ENCODE measurements at places on chromosomes 7 and 10.

DNA sequence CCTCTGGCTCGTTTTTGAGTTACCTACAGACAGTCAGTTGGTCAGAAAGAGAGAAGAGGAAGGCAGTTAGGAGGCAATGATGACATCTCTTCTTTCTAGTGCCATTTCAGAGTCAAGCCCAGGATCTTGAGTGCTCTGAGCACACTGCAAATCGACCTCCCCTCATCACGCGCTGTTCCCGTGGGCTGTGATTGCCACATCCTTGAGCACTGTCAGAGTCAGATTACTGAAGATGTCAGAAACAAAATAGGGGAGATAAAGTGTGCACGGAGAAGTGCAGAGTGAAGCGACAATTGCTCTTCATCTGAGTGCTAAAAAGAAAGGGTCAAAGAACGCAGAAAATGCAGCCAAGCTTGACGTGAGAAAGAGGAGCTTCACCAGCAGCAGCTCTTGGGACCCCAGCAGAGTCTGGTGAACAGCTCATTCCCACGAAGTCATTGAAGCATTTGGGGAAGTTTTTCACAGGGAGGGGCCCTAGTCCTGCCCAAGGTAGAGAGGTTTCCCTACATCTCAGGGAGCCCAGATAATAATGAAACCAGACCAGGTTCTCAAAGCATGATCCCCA, 661.7 kb upstream of the AUTS2 start:
- DNase-seq: no peak

DNA sequence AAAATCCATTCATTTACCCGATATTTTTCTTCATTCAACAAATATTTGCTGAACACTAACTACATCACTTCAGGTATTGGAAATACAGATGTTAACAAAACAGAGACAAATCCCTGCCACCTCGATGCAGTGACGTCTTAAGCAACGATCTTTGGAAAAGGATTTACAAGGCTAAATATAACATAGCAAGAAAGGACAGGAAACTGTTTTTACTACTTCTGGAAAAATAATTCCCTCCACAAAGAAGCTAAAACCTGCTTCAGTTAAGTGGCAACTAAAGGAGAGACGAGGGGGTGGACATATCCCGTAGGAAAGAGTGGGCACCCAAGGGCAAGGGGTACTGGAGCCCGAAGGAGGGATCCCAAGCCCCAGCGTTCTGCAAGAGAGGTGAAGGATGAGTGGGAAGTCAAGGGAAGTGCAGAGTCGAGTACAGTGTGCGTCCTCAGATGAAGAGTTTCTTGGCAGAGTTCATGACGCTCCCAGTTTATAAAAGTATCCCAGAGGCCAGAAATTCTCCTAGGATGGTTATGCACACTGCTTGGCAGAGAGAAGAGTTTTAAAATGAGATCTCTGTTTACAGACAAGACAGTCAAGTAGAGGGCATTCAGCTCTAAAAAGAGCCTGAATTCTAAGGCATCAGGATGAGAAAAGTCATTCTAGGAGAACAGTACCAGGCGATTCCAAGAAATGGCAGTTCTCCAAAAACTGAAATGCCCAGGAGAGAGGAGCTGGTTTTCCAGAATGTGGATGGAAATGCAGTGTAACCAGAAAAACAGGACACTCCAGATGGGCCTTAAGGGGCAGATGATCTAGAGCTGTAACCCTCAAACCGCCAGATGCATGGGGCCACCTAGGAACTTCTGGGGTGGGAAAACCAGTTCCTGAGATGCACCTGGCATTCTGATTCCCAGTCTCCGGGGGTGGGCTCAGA, 97.3 kb downstream of the GRB10 start:
- no peak for DNase-seq

- DNase-seq: no peak
These were observed 28.6 kb downstream of the MTURN start for GRCh38 chr7:30163231-30163894.

DNA sequence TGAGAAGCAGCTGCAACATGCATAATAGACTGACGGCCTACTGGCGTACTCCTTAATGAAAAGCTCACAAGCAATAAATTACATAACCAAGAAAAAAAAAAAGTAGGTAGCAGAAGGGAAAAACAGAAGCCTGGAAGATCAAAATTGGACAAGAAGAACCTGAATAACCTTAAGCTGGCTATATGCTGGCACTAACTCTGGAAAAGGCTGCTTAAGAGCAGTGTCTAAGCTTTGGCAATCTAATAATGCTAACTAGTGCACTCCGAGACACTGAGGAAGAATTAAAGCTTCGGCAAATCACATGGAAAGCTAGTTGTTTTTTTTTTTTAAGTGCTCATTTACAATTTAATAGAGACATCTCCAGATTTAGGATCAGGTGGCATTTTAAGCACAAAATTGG, 441.9 kb downstream of the PARD3 start:
- DNase-seq: no peak

DNA sequence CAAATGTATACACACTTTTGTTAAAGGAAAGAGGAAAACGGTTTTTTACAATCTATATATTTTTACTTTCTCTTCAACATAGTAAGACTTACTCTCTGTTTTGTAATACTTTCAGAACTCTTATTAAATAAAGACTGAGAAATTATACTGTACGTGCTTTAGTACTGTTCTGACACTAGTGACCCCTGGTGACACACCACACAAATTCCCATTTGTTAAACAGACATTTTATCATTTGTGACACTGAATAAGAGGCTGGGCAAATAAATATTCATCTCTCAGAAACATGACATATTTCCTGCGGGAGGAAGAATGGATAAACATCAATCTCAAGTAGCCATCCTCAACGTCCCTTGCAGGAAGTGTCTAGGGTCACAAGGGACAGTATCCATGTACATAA, 68.9 kb upstream of the ZNF33B start:
- DNase-seq: no peak

- no peak for DNase-seq
These were observed 5.5 kb downstream of the AFAP1L2 start for GRCh38 chr10:114398587-114399331.

DNA sequence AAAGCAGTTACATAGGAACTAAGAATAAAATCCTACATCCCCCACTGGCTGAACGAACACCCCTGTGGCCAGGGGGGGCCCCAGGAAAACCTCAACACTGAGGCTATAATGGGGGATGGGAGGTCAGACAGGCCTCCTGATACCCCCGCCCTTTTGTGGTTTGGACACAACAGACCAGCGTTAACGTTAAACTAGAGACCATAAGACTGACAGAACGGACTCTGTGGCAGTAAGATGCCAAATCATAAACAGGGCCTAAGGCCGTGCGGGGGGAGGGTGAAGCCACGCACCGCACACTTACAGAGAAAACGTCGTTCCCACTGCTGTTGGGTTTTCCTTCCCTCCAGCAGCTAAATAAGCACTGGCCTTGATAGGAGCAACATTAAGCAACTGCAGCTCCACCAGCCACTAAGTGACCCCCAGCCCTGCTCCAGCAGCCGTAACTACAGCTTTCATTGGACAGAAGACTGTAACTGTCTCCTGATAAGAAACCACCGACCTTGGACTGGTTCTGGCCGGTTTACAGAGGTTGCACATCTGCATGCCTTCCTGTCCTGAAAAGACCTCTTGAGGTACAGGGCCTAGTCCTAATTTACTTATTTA, 3.4 kb upstream of the PPP2R2D start:
- no peak for DNase-seq

- no peak for DNase-seq
These were observed 71.1 kb upstream of the FZD1 start for GRCh38 chr7:91193141-91193540.

GRCh38 chr10:27745732-27746396, at the start of gene MKX:
TSS of gene MKX (minus strand) at chr10:27745819. CDS start at chr10:27743415, 2,404 bp downstream.
- DNase-seq: no peak

GRCh38 chr10:101580486-101581399, 7.3 kb downstream of the POLL start:
- no peak for DNase-seq

GRCh38 chr7:8255680-8256655, 6.0 kb downstream of the ICA1 start:
- DNase-seq: no peak

GRCh38 chr7:151823566-151824372, 53.1 kb downstream of the PRKAG2 start:
- no peak for DNase-seq

DNA sequence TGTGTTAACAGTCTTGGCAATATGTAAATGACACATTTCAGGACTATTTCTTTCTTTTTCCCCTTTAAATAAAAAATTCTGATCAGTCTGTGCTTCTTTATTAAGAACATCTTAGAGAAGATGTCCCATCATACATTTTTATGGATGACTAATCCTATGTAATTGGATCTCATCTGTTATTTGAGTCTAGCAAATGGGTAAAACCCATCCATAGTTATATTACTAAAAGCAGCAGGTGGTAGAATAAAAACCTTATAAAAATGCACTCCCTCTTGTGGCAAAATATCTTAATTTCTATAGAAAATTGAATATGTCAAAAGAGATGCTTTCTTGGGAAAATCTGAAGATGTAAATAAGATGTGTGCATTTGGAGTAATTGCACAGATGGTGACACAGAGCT, 35.3 kb downstream of the TRRAP start:
- no peak for DNase-seq
